ENCODE measurements at places on chromosomes 12 and 14.

DNA sequence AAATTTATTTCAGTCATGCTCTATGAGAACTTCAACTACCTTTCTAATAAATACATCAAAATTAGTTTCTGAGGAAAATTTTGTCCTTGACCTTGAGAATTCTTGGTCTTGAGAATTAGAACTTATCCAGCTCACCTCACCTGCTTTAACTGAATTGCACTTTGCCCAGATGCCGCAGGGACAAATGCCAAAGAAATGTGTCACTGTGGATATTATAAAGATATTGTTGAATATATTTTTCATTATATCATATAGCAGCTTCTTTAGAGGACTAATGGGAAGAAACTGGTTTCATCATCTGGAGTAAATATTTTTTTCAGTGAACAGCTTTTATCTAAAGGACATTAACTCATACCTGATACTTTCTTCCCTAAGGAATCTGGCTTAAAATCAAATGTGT lies 54.1 kb downstream of the LRP6 start:
- no peak for DNase-seq

GRCh38 chr12:89439941-89440340 lies 84.7 kb downstream of the GALNT4 start:
- no peak for DNase-seq

GRCh38 chr12:28620281-28620680 lies 430.0 kb downstream of the CCDC91 start:
- DNase-seq, result no peak

DNA sequence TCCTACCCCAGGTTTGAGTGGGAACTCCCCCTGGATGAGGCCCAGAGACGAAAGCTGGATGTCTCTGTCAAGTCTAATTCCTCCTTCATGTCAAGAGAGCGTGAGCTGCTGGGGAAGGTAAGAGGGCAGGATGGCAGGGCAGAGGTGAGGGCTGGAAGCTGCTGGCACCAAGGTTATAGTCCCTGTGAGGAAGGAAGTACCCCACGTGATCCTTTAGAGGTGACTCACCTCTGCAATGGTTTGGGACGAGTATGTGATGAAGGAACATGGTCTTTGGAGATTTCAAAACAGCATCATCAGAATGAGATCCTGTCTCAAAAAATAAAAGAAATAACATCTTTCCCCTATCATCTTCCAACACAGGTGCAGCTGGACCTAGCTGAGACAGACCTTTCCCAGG lies 9.2 kb upstream of the MYL6B start:
- DNase-seq, result no peak

GRCh38 chr14:80787876-80788275 lies 153.7 kb downstream of the CEP128 start:
- DNase-seq, result no peak

GRCh38 chr12:40959041-40959440 lies 229.1 kb upstream of the PDZRN4 start:
- DNase-seq, result no peak

Data from activated CD8-positive, alpha-beta memory T cell treated with anti-CD3 and anti-CD28 coated beads for 48 hours (primary cell).